ENCODE measurements at places on chromosomes 5 and 9. TPM values are rescaled to one million over a fixed set of nuclear protein-coding genes. Genes with fewer than 3 reads are reported as not detected.
A peak's percentile ranks its signal among the peaks of the same experiment; 100 is the strongest.

DNA sequence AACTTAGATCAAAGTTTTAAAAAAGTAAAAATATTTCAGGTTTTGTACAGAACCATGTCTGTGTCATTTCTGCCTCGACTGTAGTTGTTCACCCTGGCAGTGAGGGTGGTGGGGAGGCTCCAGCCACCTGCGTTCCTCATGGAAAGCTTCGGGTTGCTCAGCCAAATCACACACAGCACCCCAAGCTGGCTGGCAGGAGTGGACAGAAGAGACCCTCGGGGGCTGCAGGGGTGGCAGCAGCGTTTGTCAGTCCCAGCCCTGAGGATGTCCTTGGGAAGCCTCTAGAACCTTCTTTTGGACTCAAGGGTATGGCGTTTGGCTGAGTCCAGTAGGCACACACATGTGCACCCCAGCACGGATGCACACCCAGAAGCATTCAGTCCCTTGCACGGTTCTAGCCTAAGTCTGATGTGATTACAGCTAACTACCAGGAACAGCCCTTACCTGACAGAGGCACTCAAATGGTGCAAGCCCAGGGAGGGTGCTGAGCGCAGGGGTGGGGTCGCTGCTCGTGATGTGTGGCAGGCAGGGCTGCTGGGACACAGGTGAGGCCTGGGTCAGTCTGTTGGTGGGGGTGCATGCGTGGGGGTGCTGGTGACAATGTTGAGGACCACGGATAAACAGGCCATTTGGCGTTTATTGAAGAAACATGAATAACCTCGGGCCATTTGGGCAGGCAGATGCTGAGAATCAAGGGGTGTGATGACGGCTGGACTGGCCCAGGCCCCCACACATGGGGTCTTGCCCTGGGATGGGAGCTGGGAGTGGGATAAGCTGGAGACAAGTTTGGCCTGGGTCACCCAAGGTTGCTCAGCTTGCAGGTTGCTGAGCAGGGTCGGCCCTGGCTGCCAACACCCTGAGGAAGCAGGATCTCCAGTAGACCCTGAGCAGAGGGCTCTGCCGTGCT lies 103.4 kb downstream of the PHF2 start:
- H3K36me3 ChIP-seq = no peaks in the 10 kb centered on the region
- H3K27me3 ChIP-seq = no peaks in the 10 kb centered on the region
- peaks cover 5% of the 10 kb centered on the region for H3K4me1 ChIP-seq
- H3K4me3 ChIP-seq = no peak overlapping the region
- H3K27ac ChIP-seq = peak overlapping the region; percentile 6

The ARL14EPL gene
- not detected for total RNA-seq

GRCh38 chr5:167217097-167217743 lies 1074.2 kb upstream of the WWC1 start:
- no peak for DNase-seq
- H3K27ac ChIP-seq = no peak overlapping the region
- H3K4me3 ChIP-seq = no peak overlapping the region
- H3K36me3 ChIP-seq = no peaks in the 10 kb centered on the region
- H3K27me3 ChIP-seq = no peaks in the 10 kb centered on the region
- H3K4me1 ChIP-seq = peaks cover 4% of the 10 kb centered on the region

GRCh38 chr9:4769321-4770080 lies 23.2 kb upstream of the RCL1 start:
- no peak overlapping the region for H3K27ac ChIP-seq
- DNase-seq = no peak
- H3K36me3 ChIP-seq = no peaks in the 10 kb centered on the region
- no peak overlapping the region for H3K4me3 ChIP-seq
- no peaks in the 10 kb centered on the region for H3K27me3 ChIP-seq

- no peaks in the 10 kb centered on the region for H3K27me3 ChIP-seq
- H3K36me3 ChIP-seq = no peaks in the 10 kb centered on the region
- peaks cover 33% of the 10 kb centered on the region for H3K4me1 ChIP-seq
- DNase-seq = no peak
Measured at GRCh38 chr5:92556747-92557146, 1024.3 kb downstream of the NR2F1-AS1 start.

GRCh38 chr9:27495480-27496134 lies 28.5 kb upstream of the IFNK start:
- no peak for DNase-seq
- no peak overlapping the region for H3K27ac ChIP-seq
- H3K4me1 ChIP-seq = peaks cover 63% of the 10 kb centered on the region
- H3K36me3 ChIP-seq = peaks cover 5% of the 10 kb centered on the region
- peak overlapping the region; percentile 64 for H3K4me3 ChIP-seq
- no peaks in the 10 kb centered on the region for H3K27me3 ChIP-seq

DNA sequence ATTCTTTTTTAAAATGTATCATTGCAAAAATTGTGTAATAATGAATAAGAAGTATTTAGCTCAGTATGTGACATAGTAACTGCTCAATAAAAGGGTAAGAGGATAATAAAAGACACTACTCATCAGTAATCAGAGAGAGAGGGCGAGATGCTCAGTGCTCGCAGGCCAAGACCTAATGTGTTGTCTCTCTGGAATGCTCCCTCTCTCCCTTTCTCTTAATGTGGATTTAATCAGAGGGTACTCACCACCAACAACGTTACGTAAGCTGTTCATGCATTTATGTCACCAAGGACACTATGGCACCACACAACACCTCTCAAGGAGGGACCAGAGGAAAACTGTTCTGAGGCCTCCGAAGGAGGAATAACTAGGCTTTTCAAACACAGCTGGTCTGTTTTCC lies 42.5 kb downstream of the WHRN start:
- no peaks in the 10 kb centered on the region for H3K36me3 ChIP-seq
- no peak overlapping the region for H3K27ac ChIP-seq
- H3K27me3 ChIP-seq = no peaks in the 10 kb centered on the region
- DNase-seq = no peak

- DNase-seq = peak; percentile 65
- H3K4me3 ChIP-seq = no peak within 1 kb of the TSS
- no peaks in the 10 kb centered on the region for H3K4me1 ChIP-seq
- peaks cover 3% of the 10 kb centered on the region for H3K27me3 ChIP-seq
- H3K27ac ChIP-seq = no peak within 1 kb of the TSS
- H3K36me3 ChIP-seq = no peaks in the 10 kb centered on the region
Measured at GRCh38 chr9:114681594-114682332, at the start of gene TEX48. TEX48 (minus strand) TSS chr9:114682192; CDS start chr9:114671723, 10,469 bp downstream.

All from neural crest cell (in vitro differentiated cells).